IMR-90 (cell line): ENCODE measurements at places on chromosomes 1 and 21. TPM values are rescaled to one million over a fixed set of nuclear protein-coding genes. Genes with fewer than 3 reads are reported as not detected.

DNA sequence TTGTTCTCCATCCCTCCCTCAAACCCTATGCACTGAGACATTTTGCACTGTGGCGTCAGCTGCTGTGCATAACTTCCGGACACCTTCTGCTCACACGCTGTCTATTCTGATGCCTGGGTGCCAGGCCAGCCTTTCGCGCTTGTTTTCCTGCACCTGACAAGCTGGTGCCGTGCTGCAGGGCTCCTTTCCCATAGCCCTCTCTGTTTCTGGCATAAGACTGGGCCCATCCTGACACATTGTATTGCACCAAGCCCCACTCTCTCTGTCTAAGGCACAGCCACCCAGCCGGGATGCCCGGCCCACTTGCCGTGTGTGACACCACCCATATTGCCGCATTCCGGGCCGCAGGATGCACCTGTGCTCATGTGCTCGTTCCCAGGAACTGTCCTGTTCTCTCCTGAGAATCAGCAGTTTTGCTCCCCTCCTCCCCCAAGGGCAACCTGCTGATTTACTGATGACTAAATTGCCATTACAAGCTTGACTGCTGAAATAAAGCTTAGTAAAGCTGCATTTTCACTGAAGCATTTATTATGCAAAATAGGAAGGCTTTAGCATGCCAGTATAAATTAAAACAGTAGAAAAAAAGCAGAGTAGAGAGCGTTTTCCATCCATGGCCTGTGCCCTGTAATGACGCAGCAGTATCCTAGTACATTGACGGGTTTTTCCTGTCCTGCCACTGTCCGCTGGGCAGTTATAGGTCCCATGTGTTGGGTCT is 88.0 kb downstream of the CD247 start:
- no peak for DNase-seq

DNA sequence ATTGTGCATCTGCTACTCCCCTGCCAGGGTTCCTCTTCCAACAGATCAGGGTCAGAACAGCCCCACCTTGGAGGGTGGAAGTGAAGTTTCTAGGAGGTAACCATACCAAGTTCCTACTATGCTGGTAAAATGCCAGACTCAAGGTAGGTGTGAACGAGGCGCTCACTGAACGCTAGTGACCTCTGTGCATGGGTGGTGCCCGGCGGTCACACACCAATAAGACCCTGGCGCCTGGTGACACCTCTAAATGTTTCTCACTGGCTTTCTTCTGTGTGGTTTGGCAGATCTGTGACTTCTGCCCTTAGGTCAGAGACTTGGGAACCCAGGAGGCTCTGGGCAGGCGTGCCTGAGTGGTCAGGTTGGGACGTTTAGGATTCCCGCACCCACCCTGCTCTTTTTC is 55.9 kb downstream of the TMCO4 start:
- DNase-seq = no peak

- peak; percentile 76 for DNase-seq
These were observed 36.6 kb upstream of the CNIH3 start for GRCh38 chr1:224579526-224579925.

DNA sequence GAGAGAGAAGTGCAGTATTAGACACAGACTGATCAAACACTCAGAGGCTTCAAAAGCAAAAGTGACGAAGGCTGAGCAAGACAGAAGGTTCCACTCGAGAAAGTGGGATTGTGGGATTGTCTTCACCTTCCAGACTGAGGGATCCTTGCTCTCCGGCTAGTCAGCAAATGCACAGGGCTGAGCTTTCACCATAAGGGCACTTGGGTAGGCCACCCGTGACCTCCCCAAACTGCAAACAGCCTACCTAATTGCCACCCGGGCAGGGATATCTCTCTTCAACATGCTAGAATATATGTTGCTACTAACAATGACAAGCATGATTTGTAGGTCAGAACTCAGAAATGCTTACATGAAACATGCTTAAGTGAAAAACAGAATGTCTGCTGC is 35.3 kb upstream of the RIPK4 start:
- no peak for DNase-seq

- DNase-seq = no peak
These were observed 381.2 kb downstream of the SETD4 start for GRCh38 chr21:35679076-35679475.

Gene SH3D21
- total RNA-seq = 1.8 and 1.9 TPM in 2 replicates

Gene OVAAL
- not detected in 2 replicates for total RNA-seq

Gene PM20D1
- not detected in 2 replicates for total RNA-seq

Gene SLAMF6
- not detected in 2 replicates for total RNA-seq
